ENCODE measurements at places on chromosomes 7 and 10.
A peak's percentile ranks its signal among the peaks of the same experiment; 100 is the strongest.

DNA sequence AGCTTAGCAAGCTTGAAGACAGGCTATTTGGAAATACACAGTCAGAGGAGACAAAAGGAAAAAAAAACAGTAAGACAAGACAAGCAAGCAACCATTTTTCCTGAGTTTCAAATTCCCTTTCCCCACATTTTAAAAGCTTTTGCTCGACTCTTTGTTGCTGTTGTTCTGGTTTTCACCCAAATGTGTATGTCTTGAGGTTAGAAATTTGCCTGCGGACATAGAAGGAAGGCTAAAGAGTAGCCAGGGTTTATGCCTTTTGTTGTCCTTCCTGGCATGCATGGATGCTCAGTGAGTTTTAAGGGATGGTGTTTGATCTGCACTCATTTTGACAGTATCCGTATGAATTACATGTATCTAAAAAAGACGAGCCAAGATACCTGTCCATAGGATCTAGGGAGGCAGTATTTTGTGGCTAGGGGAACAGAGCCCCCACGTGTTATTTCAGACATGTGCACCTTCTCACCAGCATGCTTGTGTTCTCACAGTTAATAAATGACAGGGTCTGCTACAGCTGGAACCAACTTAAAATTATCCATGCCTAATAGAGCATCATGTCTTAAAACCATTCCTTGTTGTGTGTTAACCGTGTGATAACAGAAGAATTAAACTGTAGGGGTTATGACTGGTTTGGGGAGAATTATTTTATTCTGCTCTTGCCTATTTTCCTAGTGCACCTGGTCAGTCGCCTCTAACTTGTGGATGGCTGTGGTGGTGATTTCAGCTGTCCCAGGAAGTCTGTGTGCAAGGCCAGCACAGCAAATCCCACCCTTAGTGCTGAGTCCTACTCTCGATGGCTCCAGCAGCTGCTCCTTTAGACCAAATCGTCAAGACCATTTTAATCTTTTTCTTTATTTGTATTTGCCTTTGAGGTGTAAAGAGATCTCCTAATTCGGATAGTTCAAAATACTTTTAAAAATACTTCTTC, 9.1 kb downstream of the WIPF3 start:
- DNase-seq = no peak

GRCh38 chr10:49243610-49244283, 55.2 kb upstream of the C10orf71 start:
- DNase-seq = no peak

- peak; percentile 33 for DNase-seq
Observed at GRCh38 chr7:158284121-158284520, 303.5 kb downstream of the PTPRN2 start.

- DNase-seq = no peak
Observed at GRCh38 chr10:87734987-87735827, 75.5 kb downstream of the PAPSS2 start.

GRCh38 chr7:158237672-158238335, 349.8 kb downstream of the PTPRN2 start:
- no peak for DNase-seq

GRCh38 chr10:14574291-14574690, 200.4 kb downstream of the FAM107B start:
- DNase-seq = no peak

DNA sequence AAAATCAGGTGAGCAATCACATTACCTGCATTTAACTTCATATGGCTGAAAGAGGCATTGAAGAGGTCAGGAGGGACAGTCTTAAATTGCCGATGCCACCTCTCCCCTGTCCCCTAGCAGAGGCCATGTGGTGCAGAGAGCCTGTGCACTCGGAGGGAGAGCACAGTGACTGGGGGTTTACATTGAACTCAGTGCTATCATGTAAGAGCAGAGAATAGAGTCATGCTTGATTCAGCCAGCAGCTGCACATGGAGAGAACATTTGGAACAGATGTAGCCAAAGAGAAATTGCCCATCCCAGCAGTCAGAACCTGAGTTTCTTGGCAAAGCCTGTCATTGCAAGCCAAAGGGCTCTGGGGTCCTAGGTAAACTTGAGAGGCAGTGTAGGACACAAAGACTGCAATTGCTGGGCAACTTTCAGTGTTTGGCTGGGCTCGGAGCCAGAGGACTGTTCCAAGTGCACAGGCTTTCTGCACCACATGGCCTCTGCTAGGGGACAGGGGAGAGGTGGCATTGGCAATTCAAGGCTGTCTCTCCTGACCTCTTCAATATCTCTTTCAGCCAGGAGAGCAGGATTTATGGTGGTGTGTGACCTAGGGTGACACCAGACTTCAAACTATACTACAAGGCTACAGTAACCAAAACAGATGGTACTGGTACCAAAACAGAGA, 267.1 kb downstream of the REEP3 start:
- no peak for DNase-seq

- peak; percentile 40 for DNase-seq
Observed at GRCh38 chr10:126595160-126595559, 75.3 kb downstream of the C10orf90 start.

GRCh38 chr10:4372601-4373000, 453.4 kb upstream of the AKR1E2 start:
- DNase-seq = no peak

- no peak for DNase-seq
Observed at GRCh38 chr10:131728286-131729228, 172.3 kb upstream of the PPP2R2D start.

DNA sequence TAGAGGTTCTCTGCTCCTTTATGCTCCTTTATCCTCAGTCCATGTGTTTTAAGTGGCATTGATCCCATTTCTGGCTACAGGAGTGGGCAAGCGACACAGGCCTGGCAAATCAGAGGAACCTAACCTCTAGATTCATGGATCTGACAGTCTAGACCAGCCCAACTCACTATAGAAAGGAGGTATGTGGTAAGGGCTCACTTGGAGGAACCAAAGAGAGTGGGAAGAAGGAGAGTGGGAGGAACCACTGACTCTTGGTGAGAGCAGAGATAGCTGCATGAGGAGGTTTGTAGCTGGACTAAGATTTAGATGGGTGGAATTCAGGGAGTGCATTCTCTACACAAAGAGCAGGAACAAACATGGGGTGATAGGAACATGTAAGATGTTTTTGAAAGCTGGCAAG, 11.6 kb upstream of the FRAT1 start:
- DNase-seq = no peak

DNA sequence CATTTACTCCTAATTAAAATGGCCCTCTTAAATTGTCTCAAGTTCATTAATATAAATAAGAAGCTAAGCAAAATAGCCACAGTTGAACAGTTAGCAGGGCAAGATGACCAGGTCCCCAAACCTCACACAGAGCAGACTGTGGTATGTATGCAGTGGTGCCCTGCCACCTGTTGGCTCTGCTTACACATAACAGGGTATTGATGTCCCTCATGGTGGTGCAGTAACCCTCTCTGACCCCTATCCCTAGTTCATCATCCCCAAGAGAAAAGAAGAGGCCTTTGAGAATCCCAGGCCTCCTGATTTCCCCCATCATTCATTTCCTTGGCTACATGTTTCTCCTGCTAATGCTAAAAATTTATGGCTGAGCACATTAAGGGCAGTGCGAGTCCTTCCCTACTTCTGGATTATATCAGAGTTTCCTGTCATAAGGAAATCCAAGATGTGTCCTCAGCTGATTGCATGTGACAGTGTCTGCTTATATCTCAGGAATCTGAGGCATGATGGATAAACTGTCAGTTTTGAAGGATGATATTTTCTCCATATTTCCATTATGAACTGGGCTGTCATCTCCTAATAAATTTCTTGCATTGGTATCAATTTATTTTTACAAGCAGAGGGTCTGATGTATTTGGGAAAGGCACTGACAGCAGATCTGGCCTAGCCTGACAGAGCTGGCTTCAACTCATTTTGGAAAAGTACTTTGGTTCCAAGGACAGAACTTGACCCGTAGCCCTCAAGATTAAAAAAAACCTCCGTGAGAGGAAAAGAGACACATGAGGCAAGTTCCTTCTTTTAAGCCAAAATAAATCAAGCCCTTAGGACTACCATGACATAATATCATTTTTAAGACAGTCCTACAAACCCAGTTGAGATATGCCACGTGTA, 880.6 kb downstream of the LRMDA start:
- no peak for DNase-seq

- no peak for DNase-seq
Observed at GRCh38 chr10:13820119-13820963, 233.6 kb downstream of the PRPF18 start.

DNA sequence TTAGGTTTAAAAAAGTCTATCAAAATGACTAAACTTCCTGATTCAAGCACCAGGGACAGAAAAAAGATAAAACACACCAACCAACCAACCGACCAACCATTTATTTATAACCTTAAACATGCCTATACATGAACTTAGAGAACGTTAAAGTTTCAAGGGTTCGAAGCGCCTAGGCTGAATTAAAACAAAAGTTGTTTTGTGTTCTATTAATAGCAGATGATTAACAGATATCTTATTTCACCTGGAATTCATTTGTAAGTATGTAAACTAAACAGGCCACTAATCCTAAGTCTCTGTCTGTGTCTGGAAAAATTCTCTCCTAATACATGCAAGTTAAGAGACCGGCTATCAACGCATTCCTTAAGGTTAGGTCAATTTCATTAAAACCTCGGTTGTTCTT, 1.4 kb downstream of the BAIAP2L1 start:
- no peak for DNase-seq

DNA sequence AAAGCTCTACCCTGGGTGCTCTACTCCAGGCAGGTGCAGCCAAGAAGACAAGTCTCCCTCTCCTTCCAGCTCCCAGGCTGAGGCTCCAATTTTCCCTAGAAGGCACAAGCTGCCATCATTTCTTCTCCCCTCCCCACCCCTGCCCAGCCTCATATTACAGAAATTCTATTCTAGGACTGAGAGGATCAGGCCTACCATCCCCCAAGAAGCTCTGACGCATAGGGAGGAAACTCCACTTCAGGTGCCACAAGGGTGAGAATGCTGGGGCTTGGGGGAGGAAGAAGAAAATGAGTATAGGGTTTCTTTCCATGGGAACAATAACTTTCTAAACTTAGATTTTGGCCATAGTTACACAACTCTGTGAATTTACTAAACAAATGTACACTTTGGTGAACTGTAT, 35.3 kb downstream of the FEZF1 start:
- DNase-seq = no peak

DNA sequence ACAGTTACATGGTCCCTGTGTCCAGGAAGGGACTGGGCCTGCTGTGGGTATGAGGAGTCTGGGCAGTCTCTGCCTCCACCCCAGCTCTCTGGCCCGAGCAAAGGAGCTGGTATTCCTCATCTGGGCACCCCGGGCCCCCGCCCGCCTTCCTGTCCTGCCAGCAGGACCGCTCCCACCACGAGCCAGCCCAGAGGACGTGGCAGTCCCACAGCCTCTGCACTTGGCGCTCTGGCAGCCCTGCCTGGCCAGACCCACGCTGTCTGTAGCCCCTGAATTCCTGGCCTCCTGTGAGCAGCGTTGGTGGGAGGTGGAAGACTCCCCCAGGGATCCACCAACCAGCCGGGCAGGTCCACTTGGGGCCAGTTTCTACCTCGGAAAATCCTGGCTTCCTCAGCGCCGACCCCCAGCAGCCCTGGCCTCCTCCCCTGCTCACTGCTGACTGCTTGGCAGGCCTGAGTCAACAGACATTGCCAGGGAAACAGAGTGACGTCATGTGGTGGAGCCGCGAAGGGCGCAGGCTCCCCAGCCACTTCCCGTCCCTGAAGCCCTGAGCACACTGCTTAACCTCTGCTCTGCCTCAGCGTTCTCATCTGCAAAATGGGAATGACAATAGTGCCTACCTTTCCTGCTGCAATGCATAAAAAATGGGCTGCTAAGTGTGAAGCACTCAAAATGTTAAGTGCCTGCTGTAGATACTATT, 21.6 kb upstream of the LIMK1 start:
- DNase-seq = peak; percentile 44

DNA sequence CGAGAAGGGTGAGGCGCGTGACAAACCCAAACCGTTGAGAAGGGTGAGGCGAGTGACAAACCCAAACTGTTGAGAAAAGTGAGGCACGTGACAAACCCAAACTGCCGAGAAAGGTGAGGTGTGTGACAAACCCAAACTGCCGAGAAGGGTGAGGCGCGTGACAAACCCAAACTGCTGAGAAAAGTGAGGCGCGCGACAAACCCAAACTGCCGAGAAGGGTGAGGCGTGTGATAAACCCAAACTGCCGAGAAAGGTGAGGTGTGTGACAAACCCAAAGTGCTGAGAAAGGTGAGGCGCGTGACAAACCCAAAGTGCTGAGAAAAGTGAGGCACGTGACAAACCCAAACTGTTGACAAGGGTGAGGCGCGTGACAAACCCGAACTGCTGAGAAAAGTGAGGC, 25.0 kb downstream of the ESYT2 start:
- no peak for DNase-seq

GRCh38 chr7:120164-120991, 72.0 kb upstream of the FAM20C start:
- no peak for DNase-seq

DNA sequence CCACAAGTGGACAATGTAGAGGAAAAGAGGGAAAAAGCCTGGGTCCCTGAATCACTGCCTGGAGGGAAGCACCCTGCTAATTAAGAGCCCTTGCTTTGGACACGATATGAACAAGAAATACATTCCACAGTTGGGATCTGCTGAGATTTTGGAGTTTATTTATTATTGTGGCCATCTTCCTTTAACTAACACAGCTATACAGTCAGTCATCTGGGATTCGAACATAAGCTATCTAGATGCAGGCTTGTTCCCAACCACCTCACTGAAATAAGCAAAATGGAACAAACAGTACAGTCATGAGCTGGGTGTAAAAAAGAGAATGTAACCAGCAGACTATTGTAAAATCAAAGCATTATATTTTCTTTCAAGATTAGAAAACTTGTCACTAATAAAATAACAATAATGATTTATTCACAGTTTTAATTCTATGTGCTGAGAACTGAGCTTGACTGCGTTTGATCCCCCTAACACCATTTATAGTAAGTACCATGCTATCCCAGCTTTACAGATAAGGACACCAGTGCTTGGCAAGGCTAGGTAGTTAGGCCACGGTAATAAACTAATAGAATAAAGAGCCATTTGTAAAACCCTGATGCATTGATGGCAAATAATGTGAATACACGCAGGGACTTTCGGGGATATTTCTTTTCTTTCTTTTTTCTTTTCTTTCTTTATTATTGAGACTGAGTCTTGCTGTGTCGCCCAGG, 223.8 kb upstream of the KLF6 start:
- no peak for DNase-seq

DNA sequence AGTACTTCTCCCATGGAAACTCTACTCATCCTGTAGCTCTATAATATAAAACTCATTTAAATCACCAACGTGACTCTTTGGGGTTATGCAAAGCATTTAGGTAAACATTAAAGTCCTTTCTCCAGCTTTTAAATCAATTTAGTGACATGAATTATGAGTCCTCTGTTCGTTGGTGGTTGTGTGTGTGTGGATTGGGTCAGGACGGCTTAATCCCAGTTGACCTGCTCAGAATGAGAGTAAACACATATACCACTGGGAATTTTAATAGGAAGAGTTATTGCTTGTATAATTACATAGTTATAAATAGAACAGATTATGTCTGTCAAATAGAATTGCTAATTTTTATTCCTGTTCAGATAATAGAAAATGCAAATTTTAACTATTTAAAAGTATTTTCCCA, 30.7 kb upstream of the ADCY1 start:
- no peak for DNase-seq

Measured in dorsolateral prefrontal cortex (tissue), 122 donors.